Amniotic epithelial cell (primary cell): ENCODE measurements at places on chromosomes 1 and 21.

- no peak for DNase-seq
Measured at GRCh38 chr1:18444563-18444962, 36.2 kb upstream of the KLHDC7A start.

GRCh38 chr1:35659589-35659988, 18.3 kb upstream of the PSMB2 start:
- DNase-seq, result no peak

- no peak for DNase-seq
Measured at GRCh38 chr1:232622378-232622777, 7.6 kb downstream of the SIPA1L2 start.

DNA sequence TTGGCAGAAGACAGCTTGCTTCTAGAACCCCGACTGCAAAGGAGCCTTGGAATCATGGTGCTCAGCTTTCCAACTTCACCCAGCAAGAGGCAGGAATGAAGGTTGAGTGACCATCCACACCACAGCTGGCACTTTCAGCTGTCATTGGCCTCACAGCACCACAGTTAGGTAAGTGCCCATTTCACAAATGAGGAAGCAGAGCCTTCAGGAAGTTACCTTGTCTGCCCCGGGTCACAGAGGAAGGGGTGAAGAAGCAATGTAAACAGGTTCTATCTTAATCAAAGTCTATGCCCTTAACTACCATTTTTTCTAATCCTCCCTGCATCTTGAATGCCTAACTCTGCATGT, 156.0 kb downstream of the GLUL start:
- no peak for DNase-seq
